ENCODE measurements at places on chromosomes 1 and 21.

DNA sequence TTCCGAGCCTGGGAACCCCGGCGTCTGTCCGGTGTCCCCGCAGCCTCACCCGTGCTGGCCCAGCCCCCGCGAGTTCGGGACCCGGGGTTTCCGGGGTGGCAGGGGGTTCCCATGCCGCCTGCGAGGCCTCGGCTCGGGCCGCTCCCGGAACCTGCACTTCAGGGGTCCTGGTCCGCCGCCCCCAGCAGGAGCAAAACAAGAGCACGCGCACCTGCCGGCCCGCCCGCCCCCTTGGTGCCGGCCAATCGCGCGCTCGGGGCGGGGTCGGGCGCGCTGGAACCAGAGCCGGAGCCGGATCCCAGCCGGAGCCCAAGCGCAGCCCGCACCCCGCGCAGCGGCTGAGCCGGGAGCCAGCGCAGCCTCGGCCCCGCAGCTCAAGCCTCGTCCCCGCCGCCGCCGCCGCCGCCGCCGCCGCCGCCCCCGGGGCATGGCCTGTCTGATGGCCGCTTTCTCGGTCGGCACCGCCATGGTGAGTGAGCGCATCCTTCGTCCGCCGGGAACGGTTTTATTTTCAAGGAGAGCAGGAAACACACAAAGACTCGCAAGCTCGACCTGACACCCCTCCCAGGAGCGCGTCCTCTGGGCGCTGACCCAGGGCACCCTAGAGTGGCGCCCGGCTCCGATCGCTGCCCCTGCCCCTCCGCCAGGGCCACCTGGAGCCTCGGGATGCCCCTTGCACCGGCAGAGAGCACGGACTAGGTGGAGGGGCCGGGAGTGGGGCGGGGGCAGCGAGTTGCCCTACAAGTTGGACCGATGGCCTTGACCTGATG is at the start of gene ABCG1:
Gene ABCG1 (plus strand): TSS at position 305 of the 770 bp plus-strand sequence. CDS start 123 bp downstream, at position 428.
- DNase-seq: peak; percentile 45

- DNase-seq: no peak
Measured at GRCh38 chr1:195831789-195832188, 776.5 kb downstream of the KCNT2 start.

GRCh38 chr1:3911981-3912808 is 12.1 kb upstream of the C1orf174 start:
- no peak for DNase-seq

DNA sequence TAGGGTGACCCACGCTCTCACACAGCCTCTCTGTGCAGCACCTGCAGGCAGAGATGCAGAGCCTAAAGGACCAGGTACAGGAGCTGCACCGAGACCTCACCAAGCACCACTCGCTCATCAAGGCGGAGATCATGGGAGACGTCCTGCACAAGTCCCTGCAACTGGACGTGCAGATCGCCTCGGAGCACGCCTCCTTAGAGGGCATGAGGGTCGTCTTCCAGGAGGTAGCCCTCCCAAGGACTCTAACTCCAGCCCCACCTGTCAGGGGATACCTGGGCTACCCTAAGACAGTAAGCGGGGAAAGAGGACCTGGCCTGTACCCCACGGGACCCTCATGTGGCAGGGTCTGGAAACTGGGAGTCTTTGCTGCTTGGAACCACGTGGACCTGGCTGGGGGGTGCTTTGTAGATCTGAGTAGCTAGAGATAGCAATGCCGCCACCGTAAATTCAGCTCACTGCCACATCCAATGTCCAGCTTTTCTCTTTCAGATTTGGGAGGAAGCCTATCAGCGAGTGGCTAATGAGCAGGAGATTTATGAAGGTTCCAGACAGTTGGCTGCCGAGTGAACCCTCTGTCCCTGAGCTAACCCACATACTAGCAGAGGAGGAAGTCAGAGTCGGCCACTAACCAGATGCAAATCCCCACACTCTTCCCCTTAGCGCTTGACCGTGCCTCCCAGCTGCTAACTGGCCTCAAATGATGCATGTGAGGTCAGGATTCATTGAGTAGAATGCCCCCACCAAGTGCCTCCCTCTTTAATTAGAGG is 6.5 kb downstream of the RNF207 start:
- DNase-seq: no peak

GRCh38 chr1:222788402-222789156 is 26.3 kb upstream of the DISP1 start:
- DNase-seq: no peak

DNA sequence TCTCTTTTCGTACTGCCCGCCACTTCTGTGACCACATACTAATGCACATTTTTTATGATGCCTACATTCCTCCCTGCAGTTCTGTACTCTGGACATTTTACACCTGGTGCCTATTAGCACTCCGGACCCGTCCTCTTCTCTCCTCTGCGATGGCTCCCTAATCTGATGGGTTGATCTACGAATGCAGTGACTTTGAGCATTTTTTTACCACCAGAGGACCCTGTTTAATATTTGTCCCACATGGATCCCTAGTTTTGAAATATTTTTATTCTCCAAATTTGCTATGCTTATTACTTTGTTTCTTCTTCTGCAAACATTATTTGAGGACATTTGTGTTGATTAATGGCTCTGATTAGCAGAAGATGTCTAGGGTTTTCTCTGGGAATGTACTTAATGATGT is 5.2 kb downstream of the PPFIA4 start:
- no peak for DNase-seq

Measured in effector memory CD8-positive, alpha-beta T cell (primary cell).